ENCODE measurements at places on chromosomes 2 and 18.

GRCh38 chr2:163248376-163249253 is 410.0 kb upstream of the KCNH7 start:
- no peak for DNase-seq

DNA sequence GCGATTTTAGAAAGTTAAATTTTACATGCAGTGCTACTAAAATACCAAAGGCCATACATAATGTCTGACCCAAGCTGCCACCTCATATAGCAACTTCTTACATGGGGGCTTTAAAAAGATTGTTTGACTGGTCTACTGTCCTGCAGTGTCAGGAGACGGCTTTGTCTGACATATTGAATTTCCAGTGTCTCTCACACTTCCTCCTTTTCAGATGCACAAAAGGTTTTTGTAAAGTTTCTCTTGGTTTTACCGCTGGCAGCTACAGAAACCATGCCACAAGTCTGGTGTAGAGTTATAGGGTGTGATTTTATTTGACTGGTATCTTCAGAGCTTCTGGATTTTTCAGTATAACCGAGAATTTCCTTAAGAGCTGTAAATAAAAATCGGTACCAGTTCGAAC is 1.1 kb upstream of the ASAP2 start:
- DNase-seq: no peak

GRCh38 chr18:21123290-21123926 is 11.8 kb upstream of the ROCK1 start:
- no peak for DNase-seq

- DNase-seq: no peak
These were observed 212.3 kb upstream of the TRIB2 start for GRCh38 chr2:12504443-12504842.

DNA sequence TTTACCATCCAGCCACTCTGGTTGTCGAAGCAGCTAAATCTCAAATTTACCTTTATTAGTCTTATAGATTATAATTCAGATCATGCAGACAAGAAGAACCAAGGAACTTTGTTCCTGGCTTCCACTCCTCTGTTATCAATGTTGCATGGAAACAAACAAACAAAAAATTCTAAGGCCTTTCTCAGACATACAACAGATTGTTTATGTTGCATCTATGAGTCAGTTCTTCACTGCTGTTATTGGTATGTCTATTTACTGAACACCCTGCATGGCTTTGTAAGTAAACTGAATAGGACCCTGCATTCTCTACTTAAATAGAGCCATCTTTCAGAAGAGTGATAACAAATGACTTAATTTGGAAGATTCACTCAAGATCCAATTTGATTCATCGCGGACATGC is 1.6 kb upstream of the ANKRD44 start:
- no peak for DNase-seq

- DNase-seq: no peak
These were observed 4.1 kb downstream of the KCNF1 start for GRCh38 chr2:10915731-10916276.

DNA sequence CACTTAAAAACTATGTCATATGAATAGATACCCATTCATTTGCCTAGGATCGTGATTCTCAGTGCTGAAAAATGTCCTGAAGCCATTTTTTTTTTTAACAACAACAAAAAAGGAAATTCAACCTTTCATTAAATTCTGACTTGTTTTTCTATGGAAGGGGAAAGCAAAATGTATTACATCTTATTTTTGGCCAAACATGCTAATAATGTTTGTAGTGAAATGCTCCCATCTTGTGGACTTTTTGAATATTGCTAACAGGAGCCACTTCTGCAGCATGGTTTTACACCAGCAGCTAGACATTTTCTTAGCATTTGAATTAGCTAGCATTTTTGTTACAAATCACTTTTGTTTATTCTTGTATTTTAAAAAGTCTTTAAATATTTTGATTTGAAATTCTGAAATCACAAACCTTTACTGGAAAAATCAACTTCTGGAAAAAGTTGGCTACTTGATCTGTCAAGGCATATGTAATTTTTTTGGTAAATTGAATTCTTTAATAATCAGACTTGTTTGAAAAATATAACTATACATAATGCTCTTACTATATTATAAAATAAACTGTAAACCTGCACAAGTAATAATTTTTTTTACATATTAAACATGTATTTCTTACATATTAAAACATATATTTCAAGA is 75.8 kb downstream of the KIDINS220 start:
- DNase-seq: no peak

DNA sequence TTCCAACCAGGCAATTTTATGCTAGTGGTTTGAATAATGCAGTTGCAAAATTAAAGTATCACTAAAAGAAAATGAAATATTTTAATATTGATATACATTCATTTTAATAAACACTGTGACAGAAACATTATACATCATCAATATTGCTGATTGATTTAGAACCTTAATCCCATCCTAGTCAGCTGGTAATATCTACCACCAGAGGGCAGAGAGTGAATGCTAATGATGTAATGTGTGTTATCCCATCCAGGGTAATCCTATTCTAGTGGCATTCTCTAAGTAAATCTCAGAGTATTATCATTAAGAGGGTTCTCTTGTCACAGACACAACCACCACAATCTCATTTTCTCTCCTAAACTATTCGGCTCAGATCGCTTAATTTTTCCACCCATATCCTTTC is 477.4 kb downstream of the CPS1 start:
- no peak for DNase-seq

DNA sequence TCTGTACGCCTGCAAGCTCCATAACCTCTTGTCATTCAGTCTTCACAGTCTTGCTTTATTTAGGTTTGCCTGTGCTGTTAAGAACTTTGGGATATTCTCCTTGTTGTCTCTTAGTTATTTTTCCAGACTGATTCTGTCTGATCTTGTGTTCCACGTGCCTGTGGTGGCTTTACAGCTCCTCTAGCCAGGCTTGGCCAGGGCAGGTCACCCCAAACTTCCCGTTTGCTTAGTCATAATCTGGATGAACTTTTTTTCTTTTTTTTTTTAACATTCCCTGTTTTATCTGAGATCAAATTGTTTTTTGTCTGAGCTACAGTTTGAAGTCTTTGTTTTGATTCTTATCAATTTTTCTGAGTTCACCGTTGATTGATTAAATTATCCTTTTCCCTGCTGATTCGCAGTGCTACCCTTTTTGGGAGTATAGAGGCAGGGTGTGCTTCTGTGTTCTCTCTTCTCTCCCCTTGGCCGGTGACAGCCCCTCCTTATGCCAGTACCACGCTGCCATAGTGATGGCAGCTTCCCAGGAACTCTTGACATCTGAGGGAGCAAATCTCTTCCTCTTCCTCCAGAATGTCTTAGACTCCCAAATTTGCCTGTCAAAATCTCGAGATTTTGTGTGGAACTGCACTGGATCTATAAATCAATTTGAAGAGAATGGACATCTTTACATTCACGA is 2.5 kb downstream of the SP100 start:
- DNase-seq: no peak

DNA sequence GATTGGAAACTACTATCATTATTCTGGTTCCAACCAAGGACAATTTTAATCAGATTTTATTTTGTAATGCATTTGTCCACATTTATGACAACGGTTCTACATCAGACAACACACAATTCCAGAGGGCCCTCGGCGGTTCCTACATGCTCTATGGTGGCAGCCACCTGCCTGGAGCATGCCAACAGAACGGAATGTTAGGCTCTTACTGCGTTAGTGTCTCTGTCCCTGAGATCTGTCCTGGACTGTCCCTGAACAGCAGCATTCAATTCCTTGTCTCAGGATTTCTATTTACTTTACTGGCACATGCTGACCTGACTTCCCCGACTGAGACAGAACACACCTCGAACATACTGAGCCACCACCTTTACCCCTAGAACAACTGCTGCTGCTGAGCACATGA is 117.7 kb downstream of the CCBE1 start:
- DNase-seq: no peak

GRCh38 chr2:25489631-25490030 is 147.9 kb upstream of the DNMT3A start:
- no peak for DNase-seq

GRCh38 chr18:58452454-58453166 is 176.3 kb downstream of the ALPK2 start:
- DNase-seq: no peak

DNA sequence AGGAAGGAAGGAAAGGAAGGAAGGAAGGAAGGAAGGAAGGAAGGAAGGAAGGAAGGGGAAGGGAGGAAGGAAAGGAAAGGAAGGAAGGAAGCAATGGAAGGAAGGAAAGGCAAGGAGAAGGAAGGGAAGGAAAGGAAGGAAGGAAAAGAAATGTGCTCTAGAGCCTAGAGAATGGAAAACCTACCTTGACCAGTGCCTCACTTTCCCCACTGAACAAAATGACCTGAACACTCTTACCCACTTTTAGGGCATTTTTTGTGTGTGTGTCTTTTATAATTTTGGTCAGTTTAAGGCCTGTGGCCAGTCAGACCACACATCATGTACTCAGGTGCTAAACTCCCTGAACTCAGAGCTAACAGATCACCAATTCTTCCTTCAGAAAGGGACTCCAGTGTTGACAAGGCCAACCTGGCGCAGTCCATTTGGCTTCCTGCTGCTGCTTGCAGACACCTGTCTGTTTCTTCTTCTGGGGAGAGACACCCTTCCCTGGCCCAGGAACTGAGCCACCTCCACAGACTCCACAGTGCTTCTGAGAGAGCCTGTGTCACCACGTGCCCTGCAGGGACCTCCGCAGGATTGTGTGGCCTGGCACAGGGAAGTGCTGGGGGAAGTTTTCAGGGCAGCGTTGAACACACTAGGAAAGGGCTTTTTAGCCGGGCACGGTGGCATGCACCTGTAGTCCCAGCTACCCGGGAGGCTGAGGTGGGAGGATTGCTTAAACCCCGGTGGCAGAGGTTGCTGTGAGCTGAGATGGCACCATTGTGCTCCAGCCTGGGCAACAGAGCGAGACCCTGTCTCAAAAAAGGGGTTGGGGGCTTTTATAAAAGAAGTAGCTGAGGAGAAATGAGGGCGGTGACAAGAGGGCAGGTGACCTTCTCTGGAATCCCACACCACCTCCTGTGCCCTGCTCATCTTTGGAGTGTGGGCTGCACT is 57.2 kb downstream of the DDX1 start:
- DNase-seq: no peak

DNA sequence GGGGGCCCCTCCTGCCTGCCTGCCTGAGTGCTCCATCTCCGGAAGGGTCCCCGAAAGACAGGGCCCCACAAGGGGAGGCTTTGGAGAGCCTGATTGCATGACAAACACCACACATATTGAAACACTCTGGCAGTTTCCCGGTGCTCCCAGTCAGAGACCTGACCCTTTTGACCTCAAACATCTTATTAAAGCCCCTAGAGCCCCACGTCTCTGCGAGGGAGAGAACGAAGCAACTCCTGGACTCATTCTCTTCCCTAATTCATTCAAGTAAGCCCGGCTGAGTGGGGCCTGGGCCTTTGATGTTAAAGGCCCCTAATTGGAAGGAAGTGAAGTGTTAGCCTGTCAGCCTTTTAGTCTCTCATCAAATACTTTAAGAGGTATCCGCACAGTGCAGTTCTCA is 335.6 kb downstream of the CYRIA start:
- no peak for DNase-seq

- no peak for DNase-seq
These were observed 10.7 kb upstream of the IAH1 start for GRCh38 chr2:9463698-9464034.

- no peak for DNase-seq
These were observed at the start of gene GAREM2 for GRCh38 chr2:26172871-26173775. TSS of gene GAREM2 (plus strand) at chr2:26173088. CDS start at chr2:26173221, 133 bp downstream.

GRCh38 chr2:33219850-33220275 is 256.6 kb upstream of the RASGRP3 start:
- no peak for DNase-seq

GRCh38 chr2:71923887-71924533 is 223.7 kb downstream of the CYP26B1 start:
- peak; percentile 23 for DNase-seq

GRCh38 chr2:32189011-32189410 is 23.3 kb downstream of the SLC30A6 start:
- DNase-seq: no peak
